NCI-H1417 (cell line): ENCODE measurements at places on chromosomes 5 and 9.

DNA sequence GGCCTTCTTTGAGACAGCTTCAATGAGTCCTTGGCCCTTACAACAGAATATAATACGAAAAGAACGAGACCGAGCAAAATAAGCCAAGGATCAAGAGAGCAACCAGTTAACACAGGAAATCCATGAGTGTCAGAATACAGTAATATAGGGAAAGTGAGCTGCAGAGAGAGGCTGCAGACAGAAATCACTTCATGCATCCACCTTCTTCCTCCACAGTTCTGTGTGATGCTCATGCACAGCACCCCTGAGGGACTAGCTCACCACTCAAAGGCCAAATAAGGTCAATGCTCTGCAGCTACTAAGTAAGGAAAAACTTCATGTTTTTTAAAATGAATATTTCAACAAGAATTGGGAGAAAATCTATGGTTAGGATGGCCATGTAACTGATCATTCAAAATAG is 257.1 kb downstream of the MCTP1 start:
- no peak for DNase-seq

DNA sequence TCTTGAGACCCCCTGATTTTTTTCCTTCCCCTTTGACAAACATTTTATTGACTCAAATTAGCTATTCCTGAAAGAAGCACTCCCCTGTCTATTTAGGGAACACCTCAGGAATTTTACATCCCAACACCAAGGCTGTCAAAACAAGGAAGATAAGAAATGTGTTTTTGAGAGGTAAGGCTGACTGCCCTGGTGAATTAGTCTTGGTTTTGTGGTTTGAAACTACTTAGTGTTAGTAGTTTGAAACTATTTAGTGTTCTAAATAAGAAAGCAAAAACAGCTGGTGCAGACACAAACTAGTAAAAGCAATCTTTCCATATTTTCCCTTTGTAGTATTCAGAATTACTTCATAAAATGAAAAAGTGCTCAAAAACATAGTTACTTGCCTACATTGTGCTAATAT is 120.7 kb downstream of the PCSK1 start:
- DNase-seq, result no peak

DNA sequence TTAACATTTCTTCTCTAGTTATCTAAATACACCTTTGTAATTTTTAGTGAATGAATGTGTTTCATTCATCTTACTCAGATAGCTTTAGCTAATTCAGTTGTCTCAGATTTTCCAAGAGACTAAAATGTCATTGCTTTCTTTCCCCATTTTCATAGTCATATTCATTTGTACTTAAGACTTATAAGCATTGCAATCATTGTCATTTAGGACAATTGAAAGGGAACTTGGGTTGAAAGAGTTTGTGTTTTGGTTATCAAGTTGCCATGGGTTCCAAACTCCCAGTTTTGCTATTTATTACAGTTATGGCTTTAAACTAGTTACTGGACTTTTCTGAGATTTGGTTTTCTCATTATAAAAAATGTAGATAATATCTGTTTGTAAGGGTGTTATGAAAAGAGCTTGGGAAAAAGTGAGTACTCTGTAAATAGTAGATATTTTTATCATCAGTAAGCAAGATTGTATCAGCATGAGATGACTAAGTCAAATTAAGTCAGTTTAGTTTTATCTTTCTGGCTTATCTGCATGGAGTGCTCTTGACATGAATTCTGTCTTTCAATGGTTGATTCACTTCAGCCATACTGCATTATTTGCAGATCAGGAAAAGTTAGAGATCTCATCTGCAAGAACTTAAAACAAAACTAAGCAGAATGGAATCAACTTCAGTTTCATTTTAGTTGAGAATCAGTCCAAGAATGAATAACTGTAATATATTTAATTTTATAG is 107.5 kb downstream of the PBX3 start:
- no peak for DNase-seq

- no peak for DNase-seq
These were observed 776.0 kb upstream of the ACO1 start for GRCh38 chr9:31608416-31608815.

- no peak for DNase-seq
These were observed 81.2 kb downstream of the GLDC start for GRCh38 chr9:6564360-6564759.

DNA sequence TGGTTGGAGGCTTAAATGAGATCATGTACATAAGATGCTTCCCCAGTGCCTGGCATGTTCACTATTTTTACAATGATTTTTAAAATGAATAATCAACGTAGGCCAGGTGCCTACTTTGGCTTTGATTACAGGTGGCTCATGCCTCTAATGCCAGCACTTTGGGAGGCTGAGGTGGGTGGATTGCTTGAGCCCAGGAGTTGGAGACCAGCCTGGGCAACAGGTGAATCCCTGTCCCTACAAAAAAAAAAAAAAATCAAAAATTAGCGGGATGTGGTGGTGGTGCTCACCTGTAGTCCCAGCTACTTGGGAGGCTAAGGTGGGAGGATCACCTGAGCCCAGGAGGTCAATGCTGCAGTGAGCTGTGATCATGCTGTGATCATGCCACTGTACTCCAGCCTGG is 9.2 kb downstream of the PCDH12 start:
- DNase-seq, result no peak

- DNase-seq, result no peak
These were observed 619.1 kb upstream of the COX7C start for GRCh38 chr5:85998656-85999055.

- DNase-seq, result no peak
These were observed 44.8 kb upstream of the SNX2 start for GRCh38 chr5:122730037-122730436.
